ENCODE measurements at places on chromosomes 13 and 19. TPM values are rescaled to one million over a fixed set of nuclear protein-coding genes. Genes with fewer than 3 reads are reported as not detected.

Gene ZNF534
- 0.05 TPM for polyA plus RNA-seq

Gene PRR20B
- polyA plus RNA-seq: not detected

Gene B3GNT8
- polyA plus RNA-seq: 0.36 TPM

Gene IFNL1
- not detected for polyA plus RNA-seq

Gene KASH5
- polyA plus RNA-seq: not detected

Gene ZNF439
- polyA plus RNA-seq: 3.0 TPM

Gene ASF1B
- 11.1 TPM for polyA plus RNA-seq

Gene LILRA2
- not detected for polyA plus RNA-seq

GRCh38 chr13:25581351-25581750 lies 209.6 kb downstream of the ATP8A2 start:
- DNase-seq: no peak

DNA sequence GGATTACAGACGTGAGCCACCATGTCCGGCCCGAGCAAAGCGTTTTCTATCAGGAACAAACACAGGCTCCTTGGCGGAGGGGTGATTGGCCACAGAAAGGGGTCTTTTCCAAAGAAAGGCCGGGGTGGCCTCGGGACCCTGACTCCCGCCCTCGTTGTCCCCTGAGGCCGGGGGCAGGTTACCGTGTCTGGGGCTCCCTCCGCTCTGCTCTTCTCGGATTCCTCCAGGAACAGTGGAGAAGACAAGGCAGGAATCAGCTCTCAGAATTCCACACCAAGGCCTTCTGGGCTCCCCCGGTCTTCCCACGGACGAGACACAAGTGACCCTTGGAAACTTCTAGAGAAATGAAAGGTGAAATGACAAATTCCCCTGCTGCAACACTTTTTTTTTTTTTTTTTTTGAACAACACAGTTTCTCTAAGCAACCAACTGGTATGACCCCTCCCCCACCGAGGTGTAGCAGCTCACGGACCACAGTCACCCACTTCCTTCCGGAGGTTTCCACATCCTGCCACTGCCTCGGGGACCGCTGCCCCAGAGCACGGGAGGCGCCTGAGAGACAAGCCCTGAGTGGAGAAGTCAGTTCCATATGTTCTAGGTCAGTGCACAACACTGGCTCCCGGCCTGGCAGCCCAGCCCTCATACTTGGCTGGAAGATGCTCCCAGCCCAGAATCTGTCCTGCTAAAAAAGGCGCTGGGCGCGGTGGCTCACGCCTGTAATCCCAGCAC lies 11.0 kb downstream of the MOB3A start:
- DNase-seq: no peak

GRCh38 chr19:23482829-23483228 lies 87.6 kb upstream of the ZNF91 start:
- no peak for DNase-seq

DNA sequence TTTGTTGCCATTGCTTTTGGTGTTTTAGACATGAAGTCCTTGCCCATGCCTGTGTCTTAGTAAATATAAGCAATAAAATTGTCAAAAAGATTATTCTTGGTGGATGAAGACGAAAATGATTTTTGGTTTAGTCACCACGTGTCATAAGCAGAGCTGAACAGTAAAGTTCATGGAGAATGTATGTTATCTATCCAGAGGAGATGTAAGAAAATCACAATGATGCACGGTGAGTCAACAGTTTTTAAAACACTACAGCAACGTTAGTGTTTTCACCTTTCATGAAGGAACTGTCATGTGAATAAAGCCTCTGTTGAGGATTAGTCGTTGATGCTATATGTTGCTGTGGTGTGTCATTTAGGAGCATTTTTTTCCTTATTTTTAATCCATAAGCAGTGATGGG lies 137.6 kb downstream of the GPC6 start:
- DNase-seq: no peak

- DNase-seq: no peak
Observed at GRCh38 chr13:99587893-99588606, 86.8 kb downstream of the TM9SF2 start.

GRCh38 chr13:58620176-58620575 lies 988.6 kb downstream of the PCDH17 start:
- no peak for DNase-seq

- DNase-seq: no peak
Observed at GRCh38 chr13:73754241-73754640, 380.0 kb downstream of the KLF12 start.

DNA sequence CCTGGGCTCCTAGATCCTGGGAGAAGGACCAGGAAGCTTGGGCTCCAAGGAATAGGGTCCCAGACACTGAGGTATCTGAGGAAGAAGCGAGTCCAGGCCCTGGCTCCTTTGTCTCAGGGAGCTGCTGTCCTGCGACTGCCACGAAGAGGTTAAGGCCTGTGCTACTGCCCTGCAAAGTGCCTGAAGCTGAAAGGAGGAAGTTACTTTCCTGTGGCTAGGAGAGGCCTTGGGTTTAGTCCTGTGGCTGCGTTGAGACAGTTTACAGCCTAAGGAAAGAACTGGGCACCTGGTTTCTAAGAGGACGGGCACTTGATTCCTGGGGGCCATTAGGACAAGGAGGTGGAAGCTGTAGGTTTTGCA lies 2.8 kb downstream of the MYADM start:
- no peak for DNase-seq

GRCh38 chr19:5536337-5536894 lies 31.3 kb downstream of the TINCR start:
- peak; percentile 1 for DNase-seq

DNA sequence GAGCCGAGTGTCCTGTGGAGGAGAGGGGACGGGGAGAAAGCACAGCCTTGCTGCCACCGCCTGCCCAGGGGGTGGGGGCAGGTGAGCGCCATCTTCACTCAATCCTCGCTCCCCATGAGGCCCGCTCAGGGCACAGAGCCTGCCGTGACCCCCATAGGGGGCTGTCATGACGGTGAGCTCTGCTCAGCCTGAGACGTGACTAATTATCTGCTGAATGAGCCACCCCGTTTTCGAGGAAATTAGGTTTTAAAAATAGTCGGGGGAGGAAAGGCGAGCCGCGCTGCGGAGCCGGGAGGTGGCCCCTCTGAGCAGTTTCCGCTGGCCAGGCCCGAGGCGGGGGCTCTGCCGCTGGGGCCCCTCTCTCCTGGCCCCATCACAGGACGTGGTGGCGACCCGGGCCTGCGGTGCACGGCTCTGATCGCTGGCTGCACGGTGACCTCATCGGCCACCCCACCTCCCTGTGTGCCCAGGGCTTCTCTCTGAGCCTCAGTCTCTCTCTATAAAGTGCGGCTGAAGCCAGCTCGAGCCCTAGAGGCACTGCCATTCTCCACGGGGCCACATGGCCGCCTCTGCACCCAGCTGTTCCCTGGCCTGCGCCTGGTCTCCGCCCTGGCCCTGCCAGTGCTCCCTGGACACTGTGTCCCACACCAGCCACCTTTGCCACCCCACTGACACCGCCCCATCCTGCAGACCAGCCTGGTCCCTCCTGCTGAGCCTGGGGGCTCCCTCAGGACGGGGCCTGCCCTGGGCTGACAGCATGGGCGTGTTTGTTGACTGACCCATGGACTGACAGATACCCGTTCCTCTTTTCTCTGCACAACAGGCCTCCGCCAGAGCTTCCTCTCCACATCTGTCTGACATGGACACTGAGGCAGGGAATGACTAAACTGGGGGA lies 28.3 kb downstream of the PIP5K1C start:
- DNase-seq: no peak

- no peak for DNase-seq
Observed at GRCh38 chr19:58521651-58522050, 2.0 kb upstream of the ZBTB45 start.

- no peak for DNase-seq
Observed at GRCh38 chr19:46839752-46840497, 10.7 kb downstream of the AP2S1 start.

DNA sequence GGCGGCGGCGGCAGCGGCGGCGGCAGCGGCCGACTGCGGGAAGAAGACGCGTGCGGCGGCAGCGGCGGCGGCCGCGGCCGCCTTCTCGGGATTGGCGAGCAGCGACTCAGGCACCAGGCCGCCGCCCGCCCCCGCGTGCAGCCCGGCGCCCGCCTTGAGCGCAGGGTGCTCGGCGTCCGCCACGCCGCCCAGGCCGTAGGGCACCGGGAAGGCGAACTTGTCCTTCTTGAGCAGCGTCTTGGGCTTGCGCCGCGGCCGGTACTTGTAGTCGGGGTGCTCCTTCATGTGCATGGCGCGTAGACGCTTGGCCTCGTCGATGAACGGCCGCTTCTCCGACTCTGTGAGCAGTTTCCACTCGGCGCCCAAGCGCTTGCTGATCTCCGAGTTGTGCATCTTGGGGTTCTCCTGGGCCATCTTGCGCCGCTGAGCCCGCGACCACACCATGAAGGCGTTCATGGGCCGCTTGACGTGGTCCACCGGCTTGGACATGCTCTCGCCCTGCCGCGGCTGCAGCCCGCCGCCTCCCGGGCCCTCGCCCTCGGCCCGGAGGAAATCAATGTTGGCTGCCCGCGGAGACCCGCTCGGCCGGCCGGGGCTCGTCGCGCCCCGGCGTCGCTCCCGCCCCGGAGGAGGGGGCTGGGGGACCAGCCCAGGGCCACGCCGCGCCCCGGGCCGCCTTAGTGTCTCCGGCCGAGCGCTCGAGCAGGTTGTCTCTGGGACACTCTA lies 621 bp downstream of the SOX21 start:
- DNase-seq: no peak

- no peak for DNase-seq
Observed at GRCh38 chr13:97905517-97905916, 48.0 kb upstream of the IPO5 start.

- no peak for DNase-seq
Observed at GRCh38 chr13:26878438-26878837, 117.9 kb upstream of the GPR12 start.

- DNase-seq: no peak
Observed at GRCh38 chr13:67643516-67644055, 413.4 kb upstream of the PCDH9 start.

DNA sequence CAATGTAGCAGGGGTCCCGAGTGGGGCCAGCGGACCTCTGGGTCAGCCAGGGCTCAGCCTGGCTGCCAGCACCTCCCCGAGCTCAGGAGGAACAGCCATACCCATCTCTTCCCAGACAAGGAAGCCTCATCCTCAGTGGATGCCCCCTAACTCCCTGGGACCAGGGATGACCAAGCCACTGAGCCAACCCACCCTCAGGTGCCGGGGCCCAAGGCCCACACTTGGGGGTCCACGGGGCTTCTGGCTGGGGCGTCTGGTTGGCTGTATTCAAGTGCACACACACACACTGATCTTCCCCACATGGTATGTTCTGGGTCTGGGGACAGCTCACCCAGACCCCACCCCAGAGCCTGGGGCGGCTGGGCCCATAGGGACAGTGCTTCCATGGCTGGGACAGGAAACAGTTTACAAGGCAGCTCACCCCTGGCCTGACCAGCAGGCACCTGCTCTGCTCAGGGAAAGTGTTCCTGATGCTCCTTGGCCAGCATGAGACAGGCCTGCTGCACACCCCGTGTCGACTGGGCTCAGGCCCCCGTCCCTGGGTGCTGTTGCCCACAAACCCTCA lies 7.7 kb downstream of the RAB11B start:
- DNase-seq: no peak

GRCh38 chr13:50548586-50548985 lies 294.9 kb downstream of the DLEU7 start:
- no peak for DNase-seq

DNA sequence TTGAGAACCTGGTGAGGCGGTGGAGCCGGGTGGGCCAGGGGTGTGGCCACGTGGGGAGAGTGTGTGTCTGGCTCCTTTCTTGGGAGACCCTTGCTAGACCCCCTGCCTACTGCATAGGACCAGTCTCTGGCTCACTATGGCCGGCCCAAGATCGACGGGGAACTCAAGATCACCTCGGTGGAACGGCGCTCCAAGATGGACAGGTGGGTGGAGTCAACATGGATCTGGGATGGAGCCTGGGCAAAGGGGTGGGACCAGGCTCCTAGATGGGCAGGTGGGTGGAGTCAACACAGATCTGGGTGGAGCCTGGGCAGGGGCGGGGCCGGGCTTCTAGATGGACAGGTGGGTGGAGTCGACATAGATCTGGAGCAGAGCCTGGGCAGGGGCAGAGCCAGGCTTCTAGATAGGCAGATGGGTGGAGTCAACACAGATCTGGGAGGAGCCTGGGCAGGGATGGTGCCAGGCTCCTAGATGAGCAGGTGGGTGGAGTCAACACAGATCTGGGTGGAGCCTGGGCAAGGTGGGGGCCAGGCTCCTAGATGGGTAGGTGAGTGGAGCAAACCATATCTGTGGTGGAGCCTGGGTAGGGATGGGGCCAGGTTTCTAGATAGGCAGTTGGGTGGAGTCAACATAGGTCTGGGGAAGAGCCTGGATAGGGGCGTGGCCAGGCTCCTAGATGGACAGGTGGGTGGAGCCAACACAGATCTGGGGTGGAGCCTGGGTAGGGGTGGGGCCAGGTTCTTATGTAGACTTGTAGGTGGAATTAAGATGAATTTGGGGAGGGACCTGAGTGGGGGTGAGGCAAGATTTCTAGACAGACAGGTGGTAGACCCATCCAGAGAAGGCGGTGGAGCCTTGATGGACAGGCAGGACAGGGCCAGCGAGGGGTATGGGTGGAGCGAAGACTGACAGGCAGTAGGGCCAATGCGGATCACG lies 56.5 kb downstream of the VAV1 start:
- no peak for DNase-seq

GRCh38 chr13:47299304-47299703 lies 402.5 kb upstream of the HTR2A start:
- no peak for DNase-seq
